ENCODE measurements at places on chromosomes 7 and 10.

DNA sequence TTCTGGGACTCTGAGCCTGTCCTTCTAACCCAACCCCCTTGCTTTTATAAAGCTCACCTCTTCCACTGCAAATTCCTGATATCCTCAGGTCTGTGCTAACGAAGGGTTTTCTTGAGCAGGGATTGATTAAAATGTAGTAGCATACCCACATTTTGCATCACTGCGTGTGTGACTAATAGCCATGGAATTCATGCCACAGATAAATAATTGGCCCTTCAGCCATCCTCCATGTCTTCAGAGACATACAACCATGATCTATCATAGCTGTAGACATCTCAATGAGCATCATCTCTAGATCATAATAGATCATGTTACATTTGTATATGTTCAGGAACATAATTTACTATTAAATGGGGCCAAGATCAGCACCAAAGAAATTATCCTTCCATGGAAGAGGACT, 990.3 kb downstream of the KCNMA1 start:
- no peak for DNase-seq

DNA sequence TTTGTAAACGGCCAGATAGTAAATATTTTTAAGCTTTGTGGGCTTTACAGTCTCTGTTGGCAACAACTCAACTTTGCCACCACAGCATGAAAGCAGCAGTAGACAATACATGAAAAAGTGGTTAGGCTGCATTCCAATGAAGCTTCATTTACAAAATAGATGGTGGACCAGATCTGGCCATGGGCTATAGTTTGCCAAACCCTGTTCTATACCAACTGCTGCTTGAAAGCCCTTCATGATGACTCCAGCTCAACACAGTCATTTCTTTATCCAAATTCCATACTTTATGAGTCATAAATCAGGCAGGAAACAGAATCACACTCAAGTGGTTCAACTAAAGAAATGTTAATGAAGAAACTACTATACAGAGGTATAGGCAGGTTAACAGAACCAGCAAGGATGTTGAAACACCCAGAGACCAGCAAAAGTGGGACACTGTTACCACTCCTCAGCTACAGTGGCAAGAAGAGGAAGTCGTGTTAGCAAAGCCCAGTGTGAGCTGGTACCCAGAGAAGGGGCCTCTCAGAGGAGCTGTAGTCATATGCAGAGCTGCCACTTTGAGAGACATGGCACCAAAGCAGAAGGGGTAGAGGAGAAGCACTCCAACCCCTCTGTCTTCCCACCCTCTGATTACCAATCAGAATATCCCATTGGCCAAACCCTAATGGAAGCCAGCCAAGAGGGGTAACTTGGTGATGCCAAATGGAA, 72.5 kb downstream of the PRLHR start:
- no peak for DNase-seq

DNA sequence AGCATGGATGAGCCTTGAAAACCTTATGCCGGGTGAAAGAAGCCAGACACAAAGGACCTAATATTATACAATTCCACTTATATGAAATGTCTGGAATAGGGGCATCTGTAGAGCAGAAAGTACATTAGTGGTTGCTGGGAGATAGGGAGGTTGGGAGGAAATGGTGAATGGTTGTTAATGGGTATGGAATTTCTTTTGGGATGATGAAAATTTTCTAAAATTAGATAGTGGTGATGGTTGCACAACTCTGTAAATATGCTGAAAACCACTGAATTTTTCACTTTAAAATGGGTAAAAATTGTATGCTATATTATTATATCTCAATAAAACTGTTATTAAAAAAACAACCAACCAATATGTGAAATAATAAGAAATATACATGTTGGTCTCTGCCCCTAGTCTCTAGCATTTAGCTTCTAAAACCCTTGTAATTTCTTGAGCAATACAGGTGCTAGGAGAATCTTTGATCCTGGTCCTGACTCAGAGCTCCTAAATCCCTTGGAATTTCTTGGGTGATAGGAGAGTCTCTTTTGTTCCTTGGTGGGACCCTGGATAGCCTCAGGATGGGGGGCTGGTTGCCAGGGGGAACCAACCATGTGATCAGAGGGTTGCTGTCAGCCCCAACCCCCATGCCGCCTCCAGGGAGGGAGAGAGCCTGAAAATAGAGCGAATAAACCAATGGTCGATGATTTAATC, 64.0 kb downstream of the TACR2 start:
- DNase-seq = no peak

DNA sequence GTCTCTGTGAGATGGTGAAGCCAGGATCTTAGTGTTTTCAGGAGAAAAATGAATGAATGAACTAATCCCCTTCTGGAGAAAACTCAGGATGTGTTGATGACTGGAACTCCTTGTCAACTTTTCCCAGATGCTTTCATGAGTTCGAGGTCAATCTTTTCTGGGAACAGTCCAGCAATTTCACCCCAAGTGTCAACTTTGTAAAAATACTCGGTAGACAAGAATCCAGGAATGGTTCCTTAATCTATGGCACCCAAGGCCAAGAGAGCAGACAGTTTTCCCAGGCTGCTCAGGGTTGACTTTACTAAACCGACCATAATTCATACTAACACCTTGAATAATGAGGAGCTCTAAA, 31.1 kb upstream of the LYZL1 start:
- no peak for DNase-seq

DNA sequence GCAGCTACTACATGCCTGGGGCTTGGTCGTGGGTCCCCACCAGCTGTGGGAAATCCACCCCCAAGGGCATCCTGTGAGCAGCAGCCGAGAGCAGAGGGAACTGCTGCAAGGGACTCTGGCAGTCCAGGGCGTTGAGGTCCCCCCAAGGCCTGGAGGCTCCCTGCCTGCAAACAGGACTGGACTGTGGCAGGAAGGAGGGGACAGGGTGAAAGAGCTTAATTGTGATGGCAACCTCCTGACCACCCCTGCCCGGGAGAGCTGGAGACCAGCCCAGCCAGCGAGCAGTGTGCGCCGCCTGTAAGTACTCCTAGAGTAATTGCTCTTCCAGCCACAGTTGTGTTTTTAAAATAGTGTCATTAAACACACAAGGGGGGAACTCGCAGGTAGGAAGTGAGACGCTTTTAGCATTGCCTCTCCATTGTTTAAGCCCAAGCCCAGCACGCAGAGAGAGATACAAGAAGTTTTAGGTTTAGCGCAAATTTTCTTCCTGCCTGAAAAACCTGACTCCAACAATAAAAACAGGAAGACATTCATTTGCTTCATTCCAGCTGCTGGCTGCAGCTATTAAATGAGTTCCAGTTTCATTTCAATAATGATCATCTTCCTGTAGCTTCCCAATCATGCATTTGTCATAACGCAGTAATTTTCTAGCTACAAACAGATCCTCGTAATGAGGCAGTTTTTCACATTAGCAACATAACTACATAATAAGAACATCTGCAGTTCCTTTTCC, 111.1 kb downstream of the EBF3 start:
- DNase-seq = no peak

GRCh38 chr7:143391462-143392404, 10.6 kb downstream of the ZYX start:
- DNase-seq = no peak

DNA sequence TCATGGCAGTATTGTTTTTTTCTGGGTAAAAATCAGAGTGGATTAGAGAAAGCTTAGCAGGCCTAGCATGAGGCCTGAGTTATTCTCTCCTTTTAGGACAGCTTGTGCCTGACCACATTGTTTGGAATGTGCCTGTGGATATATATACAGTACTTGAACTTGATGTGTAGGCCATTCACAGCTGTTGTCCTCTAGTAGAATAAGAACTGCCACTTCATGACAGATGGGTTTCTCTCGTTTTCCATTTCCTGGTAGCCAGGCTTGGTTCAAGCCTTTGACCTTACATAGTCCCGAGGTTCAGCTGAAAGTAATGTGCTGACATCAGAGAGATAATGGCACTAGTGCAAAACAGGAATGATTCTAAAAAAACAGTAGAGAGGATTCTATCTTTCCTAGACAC, 473.9 kb downstream of the AUTS2 start:
- no peak for DNase-seq

GRCh38 chr7:127776776-127777386, 124.9 kb downstream of the SND1 start:
- DNase-seq = no peak

- no peak for DNase-seq
Observed at GRCh38 chr10:86155054-86155921, 211.3 kb downstream of the GRID1 start.

GRCh38 chr7:150326657-150327268, 3.4 kb upstream of the ACTR3C start:
- DNase-seq = no peak

Data from activated T-cell treated with anti-CD3 and anti-CD28 coated beads for 4 hours (primary cell).